ENCODE measurements at places on chromosomes 1 and 21. TPM values are rescaled to one million over a fixed set of nuclear protein-coding genes. Genes with fewer than 3 reads are reported as not detected.

Gene ATP6V0B
- 59.6 TPM for total RNA-seq

DNA sequence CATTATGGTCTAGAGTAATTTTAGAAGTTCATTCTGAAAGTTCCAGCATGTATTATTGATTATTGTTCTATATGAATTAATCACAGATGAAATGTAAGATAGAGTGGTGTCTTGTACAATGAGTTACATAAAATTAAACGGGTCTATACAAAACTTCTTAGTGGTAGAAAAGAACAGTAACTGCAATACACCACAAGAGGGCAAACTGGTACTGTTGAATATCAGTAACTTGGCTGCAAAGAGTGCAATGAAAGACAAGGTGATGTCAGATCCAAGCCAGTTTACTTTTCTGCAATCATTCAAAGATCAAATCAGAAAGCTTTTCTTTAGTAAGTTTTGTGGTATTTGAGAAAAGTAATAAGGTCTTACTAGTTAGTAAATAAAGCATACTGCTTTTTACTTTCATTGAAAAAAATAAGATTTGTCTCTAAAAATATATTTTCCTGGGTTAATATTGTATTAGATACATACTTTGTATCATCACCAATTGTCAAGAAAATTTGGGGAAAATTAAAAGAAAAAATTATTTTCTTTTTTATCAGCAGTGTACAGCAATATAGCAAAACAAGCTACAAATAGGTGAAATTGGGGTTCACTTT, 66.4 kb upstream of the BTG3 start:
- DNase-seq: peak; percentile 70
- no peaks in the 10 kb centered on the region for H3K4me1 ChIP-seq
- H3K27me3 ChIP-seq: no peaks in the 10 kb centered on the region
- no peak overlapping the region for H3K4me3 ChIP-seq

DNA sequence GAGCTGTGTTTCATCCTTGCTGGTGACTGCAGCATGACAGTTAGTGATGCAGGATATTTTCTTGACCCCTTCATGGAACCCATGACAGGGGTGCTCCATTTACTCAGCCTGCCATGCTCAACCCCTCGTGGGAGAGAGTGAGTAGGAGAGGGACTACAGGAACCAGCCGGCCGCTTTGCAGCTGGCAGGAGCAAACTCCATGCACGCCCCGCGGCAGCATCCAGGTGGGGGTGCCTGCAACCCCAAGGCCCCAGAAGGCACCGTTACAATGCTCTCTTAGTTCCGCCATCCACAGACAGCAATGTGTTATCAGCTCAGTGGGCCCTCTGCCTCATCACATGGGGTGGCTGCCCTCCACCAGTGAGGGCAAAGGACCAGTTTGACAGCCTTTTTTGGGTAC, 135.1 kb downstream of the SLC35F3 start:
- H3K27ac ChIP-seq: no peak overlapping the region
- H3K27me3 ChIP-seq: peaks cover 51% of the 10 kb centered on the region
- no peak overlapping the region for H3K4me3 ChIP-seq
- H3K4me1 ChIP-seq: no peaks in the 10 kb centered on the region

GRCh38 chr1:41444246-41444645, 40.2 kb downstream of the EDN2 start:
- H3K4me1 ChIP-seq: no peaks in the 10 kb centered on the region
- H3K36me3 ChIP-seq: peaks cover 5% of the 10 kb centered on the region
- H3K27me3 ChIP-seq: peaks cover 7% of the 10 kb centered on the region
- DNase-seq: no peak

DNA sequence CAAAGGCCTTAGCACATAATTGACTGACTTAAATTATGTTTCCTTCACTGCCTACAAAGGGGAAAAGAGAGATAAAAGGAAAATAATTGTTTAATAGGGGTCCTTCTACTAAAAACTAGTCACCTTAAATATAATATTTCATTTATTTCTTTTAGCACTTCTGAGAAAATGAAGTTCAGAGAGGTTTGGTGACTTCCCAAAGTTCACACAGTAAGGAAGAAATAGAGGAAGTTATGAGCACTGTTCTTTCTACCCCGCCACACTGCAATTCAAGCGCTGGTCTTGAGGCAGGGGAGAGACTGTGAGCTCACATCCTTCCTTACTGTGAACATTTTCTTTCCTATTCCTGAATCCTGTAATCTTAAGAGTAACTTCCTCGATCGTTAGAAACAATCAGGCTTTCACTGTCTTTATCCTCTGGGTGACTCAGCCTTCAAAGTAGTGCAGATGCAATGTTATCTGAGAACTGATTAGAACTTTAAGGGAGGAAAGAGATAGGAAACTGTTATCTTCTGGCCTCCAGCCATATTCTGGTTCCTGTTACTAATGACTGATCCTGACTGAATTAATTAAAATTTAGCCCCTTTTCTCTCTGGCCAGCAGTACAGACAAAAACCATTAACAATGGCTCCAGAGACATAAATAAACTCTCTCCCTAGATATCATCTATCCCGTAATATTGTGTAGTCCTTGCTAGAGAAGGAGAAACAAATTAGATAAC, 6.8 kb downstream of the RGS5 start:
- peaks cover 8% of the 10 kb centered on the region for H3K27me3 ChIP-seq
- no peak overlapping the region for H3K27ac ChIP-seq

DNA sequence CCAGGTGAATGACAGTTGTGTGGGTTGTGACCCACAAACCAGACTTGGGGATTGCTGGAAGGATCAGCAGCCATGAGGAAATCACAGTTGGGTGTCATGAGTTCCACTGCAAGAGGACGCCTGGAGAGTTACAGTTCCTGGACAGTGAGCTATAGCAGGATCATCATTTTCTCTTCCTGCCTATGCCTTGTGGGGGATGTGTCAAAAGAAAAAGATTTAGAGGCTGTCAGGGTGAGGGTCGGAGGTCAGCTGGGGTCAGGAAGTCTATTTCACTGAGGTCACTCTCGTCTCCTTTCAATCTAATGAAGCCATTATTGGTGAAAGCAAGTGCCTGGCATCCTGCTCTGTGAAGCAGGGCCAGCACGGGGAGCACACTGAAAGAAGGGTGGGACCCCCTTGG, 7.0 kb upstream of the LIN28A start:
- DNase-seq: no peak
- H3K36me3 ChIP-seq: no peaks in the 10 kb centered on the region
- H3K27ac ChIP-seq: no peak overlapping the region
- H3K4me1 ChIP-seq: peaks cover 5% of the 10 kb centered on the region
- H3K4me3 ChIP-seq: no peak overlapping the region
- peaks cover 41% of the 10 kb centered on the region for H3K27me3 ChIP-seq

DNA sequence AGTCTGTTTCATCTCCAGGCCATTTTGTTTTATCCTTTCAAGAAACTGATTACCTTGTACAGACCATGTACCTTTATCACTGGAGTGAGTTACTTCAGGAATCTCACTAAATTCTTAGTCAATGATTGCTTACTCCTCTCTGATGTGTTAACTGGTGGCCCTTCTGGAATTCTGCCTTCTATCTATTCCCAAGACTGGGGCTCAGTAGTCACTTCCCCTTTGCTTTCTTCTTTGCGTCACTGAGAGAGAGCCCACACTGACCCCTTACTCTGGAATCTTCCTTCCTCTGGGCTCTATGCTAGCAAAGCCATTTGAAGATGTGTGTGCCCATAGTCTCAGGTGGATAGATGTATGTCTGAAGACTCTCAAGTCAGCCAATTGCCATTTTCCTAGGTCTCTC, 34.6 kb downstream of the XCL2 start:
- peaks cover 73% of the 10 kb centered on the region for H3K4me1 ChIP-seq
- H3K4me3 ChIP-seq: no peak overlapping the region
- no peaks in the 10 kb centered on the region for H3K36me3 ChIP-seq

GRCh38 chr21:43328958-43329691, 97.8 kb downstream of the SIK1 start:
- H3K27ac ChIP-seq: no peak overlapping the region
- H3K4me3 ChIP-seq: no peak overlapping the region
- no peaks in the 10 kb centered on the region for H3K36me3 ChIP-seq
- no peak for DNase-seq
- H3K27me3 ChIP-seq: no peaks in the 10 kb centered on the region

DNA sequence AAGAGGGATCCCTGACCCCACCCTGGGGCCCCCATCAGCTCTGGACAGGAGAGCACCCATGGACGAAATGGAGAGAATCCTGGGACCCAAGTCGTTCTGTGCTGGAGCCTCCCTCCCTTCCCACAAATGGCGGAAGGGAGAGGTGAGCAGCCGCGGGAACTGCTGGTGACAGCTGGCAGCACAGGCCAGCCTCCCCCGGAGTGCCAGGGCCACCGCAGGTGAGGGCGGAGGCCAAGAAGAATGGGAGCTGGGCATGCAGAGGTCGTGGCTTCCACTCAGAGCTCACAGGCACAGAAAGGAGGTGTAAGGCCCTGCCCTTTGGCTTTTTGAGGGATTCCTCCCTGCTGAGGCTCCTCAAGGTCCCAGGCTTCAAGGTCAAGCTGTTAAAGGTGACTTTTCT, 24.6 kb downstream of the SLC1A7 start:
- H3K36me3 ChIP-seq: no peaks in the 10 kb centered on the region
- H3K4me1 ChIP-seq: peaks cover 3% of the 10 kb centered on the region
- DNase-seq: no peak
- peaks cover 13% of the 10 kb centered on the region for H3K27me3 ChIP-seq
- no peak overlapping the region for H3K27ac ChIP-seq
- H3K4me3 ChIP-seq: no peak overlapping the region

- no peak overlapping the region for H3K27ac ChIP-seq
- peaks cover 11% of the 10 kb centered on the region for H3K4me1 ChIP-seq
- no peak for DNase-seq
- no peaks in the 10 kb centered on the region for H3K36me3 ChIP-seq
- H3K27me3 ChIP-seq: no peaks in the 10 kb centered on the region
These were observed 6.7 kb downstream of the HSF2BP start for GRCh38 chr21:43652616-43653015.

- peaks cover 10% of the 10 kb centered on the region for H3K27me3 ChIP-seq
- H3K4me3 ChIP-seq: no peak overlapping the region
- DNase-seq: no peak
- H3K4me1 ChIP-seq: no peaks in the 10 kb centered on the region
These were observed 23.3 kb downstream of the NGF start for GRCh38 chr1:115314765-115315164.

Gene PLA2G2F
- not detected for total RNA-seq

DNA sequence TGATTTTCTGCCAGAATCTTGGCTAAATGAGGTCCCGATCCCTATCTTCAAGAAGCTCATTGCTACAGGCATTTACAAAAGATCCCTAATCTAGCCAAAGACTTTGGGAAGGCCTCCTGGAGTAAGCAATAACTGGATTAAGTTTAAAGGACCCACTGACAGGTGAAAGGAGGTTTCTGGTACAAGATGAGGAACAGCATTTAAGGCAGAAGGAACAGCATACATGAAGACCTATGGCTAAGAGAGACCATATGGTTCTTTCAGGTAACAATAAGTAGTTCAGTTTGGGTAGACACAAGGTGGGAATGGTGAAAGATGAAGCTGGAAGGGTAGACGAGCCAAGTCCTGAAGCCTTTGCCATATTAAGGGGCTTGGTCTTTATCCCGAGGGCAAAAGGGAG, 27.8 kb downstream of the SHISAL2A start:
- peak overlapping the region; percentile 39 for H3K27ac ChIP-seq
- peaks cover under 1% of the 10 kb centered on the region for H3K36me3 ChIP-seq
- DNase-seq: no peak
- no peak overlapping the region for H3K4me3 ChIP-seq
- peaks cover 7% of the 10 kb centered on the region for H3K4me1 ChIP-seq

Gene OR2L3
- total RNA-seq: not detected

GRCh38 chr1:21914880-21915640, 22.1 kb downstream of the HSPG2 start:
- no peak overlapping the region for H3K27ac ChIP-seq
- no peaks in the 10 kb centered on the region for H3K36me3 ChIP-seq
- DNase-seq: no peak
- H3K4me1 ChIP-seq: peaks cover 5% of the 10 kb centered on the region

- H3K27me3 ChIP-seq: peaks cover 8% of the 10 kb centered on the region
- H3K4me1 ChIP-seq: no peaks in the 10 kb centered on the region
- H3K27ac ChIP-seq: no peak overlapping the region
- DNase-seq: no peak
- H3K36me3 ChIP-seq: no peaks in the 10 kb centered on the region
- H3K4me3 ChIP-seq: no peak overlapping the region
These were observed 16.5 kb upstream of the PSMB2 start for GRCh38 chr1:35657851-35658250.

Gene ARHGEF16
- not detected for total RNA-seq

- peaks cover 6% of the 10 kb centered on the region for H3K4me1 ChIP-seq
- no peaks in the 10 kb centered on the region for H3K36me3 ChIP-seq
- no peak for DNase-seq
These were observed 84.9 kb upstream of the ARHGEF16 start for GRCh38 chr1:3369446-3370076.

DNA sequence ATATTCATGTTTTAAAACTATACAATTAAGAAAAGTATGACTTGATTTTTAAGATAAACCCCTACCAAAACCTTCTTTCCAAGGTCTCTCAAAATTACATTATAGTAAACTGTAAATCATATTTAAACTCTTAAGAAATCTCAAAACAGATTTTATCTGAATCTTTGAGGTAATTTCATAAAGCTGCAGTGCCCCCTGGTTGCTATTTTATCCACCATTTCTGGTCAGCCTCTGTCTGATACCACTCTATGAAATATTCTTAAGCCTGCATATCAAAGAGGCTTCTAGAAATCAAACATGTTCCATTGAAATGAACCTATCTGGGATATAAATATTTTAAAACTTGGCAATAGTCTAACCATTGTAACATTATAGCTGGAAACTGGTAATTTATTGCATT, 317.3 kb downstream of the COL11A1 start:
- no peaks in the 10 kb centered on the region for H3K36me3 ChIP-seq
- no peak overlapping the region for H3K27ac ChIP-seq
- H3K4me3 ChIP-seq: no peak overlapping the region

DNA sequence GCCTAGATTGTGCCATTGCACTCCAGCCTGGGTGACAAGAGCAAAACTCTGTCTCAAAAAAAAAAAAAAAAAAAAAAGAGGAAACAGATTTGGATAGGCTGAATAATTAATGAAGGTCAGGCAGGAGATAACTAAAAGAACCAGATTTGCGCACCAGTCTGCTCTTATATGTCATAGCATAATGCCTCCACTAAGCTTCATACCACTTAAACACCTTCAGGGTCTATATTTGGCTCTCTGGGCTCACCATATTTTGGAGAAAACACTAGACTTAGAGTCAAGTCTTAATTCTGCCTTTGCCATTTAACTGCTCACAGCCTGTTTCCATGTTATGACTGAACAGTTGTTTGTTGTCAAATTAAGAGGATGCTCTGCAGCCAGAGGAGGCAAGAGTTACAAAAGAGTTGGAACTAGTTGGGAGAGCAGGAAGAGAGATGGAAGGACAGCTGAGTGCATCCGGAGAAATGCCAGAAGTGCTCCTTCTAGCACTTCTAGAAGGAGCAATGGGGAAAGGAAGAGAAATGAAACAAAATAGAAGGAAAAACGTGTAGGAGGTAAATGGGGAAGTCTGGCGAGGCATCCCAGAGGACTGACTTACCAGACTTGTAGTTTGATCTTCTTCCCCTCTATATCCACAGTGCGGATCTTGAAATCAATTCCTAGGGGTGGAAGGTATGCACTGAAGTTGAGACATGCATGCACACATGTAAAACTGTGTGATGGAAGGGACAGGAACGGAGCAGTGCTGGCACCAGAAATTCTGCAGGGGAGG, 1.8 kb downstream of the RAB13 start:
- peaks cover 31% of the 10 kb centered on the region for H3K4me1 ChIP-seq
- DNase-seq: no peak
- H3K27ac ChIP-seq: no peak overlapping the region
- H3K4me3 ChIP-seq: no peak overlapping the region
- H3K36me3 ChIP-seq: no peaks in the 10 kb centered on the region
